NCI-H524 (cell line): ENCODE measurements at places on chromosomes 1 and 21.
A peak's percentile ranks its signal among the peaks of the same experiment; 100 is the strongest.

- no peak for DNase-seq
Observed at GRCh38 chr1:30108186-30108585, 615.2 kb downstream of the MATN1 start.

GRCh38 chr1:35448344-35448801 is 108.8 kb downstream of the KIAA0319L start:
- no peak for DNase-seq

DNA sequence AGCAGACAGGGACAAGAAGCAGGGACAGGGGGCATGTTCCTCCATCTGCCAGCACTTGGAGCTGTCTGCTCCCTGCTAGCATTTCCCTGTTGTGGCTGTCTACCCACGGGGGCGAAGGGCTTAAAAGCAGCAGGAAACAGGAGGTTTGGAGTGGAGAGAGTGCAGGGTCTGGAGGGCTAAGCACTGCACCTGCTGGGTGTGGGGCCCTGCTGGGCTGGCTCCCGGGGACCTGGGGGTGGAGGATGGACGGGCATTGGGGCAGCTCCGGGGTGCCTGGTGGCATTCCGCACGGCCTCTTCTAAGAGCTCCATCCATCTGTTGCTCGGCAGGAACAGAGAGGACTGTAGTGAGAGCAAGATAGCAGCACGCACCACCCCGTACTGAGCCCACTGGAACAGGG is 21.2 kb downstream of the LRRC71 start:
- DNase-seq, result peak; percentile 85

DNA sequence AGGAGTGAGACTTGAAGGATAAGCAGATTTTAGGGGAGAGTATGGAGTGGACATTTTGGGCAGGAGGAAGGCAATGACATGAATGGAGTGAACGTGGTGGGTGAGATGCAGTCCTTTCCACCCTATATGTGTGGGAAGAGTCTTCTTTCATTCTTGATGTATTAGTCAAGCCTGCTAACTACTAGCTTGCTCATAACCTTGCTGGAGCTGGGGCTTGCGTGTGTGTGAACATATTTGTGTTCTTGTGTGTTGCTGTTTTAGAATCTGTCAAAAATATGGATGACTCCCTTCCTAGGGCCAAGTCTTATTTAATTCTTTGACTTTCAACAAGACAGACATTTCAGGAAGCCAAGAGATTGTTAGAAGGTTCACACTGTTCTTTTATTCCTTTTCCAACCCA is 132.7 kb downstream of the UCK2 start:
- no peak for DNase-seq

- no peak for DNase-seq
Observed at GRCh38 chr21:36347278-36347961, 27.4 kb downstream of the MORC3 start.

GRCh38 chr1:40973912-40974311 is 5.6 kb upstream of the CTPS1 start:
- DNase-seq, result no peak

GRCh38 chr21:22728091-22728490 is 1729.9 kb downstream of the NCAM2 start:
- no peak for DNase-seq

- DNase-seq, result no peak
Observed at GRCh38 chr1:225508538-225509375, 80.9 kb upstream of the LBR start.

DNA sequence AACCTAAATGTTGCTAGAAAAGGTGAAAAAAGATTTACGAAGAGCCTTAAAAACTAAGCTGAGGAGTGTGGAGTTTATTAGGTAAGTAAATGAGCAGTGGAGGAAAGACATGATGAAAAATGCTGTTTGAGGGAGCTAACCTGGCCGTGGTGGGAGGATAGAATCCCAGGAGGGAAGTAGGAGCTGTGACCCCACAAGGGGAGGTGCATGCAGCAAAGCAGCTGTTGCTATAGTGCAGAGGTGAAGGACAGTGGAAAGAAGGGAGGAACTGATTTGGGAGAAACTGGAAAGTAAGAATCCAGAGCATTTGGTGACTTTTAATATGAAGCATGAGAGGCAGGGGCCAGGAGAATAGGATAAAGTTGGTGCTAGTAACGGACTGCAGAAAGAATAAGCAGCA is 271.7 kb upstream of the ADGRL2 start:
- no peak for DNase-seq

- no peak for DNase-seq
Observed at GRCh38 chr1:155284476-155284875, 7.2 kb downstream of the HCN3 start.

GRCh38 chr1:61391730-61392129 is 309.4 kb downstream of the NFIA start:
- no peak for DNase-seq

GRCh38 chr21:44716984-44717383 is 5.6 kb upstream of the TSPEAR start:
- no peak for DNase-seq

DNA sequence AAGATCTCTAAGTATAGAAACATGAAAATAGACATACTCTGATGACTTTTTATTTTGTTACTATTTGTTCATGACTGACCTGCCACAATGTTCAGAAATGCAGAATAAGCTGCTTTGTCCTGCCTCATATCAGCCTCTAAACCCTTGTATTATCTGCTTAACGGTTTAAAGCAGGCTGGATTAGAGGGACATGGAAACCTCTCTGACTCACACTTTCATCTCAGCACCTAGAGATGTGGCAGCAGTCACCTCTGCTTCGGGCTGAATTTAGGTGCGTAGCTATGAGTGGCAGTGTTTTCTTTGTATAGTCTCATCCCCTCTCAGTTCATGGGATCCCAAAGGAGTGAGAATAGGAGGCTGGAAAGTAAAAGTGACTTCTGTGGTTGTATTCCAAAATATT is 255.4 kb downstream of the RGS7 start:
- DNase-seq, result no peak

DNA sequence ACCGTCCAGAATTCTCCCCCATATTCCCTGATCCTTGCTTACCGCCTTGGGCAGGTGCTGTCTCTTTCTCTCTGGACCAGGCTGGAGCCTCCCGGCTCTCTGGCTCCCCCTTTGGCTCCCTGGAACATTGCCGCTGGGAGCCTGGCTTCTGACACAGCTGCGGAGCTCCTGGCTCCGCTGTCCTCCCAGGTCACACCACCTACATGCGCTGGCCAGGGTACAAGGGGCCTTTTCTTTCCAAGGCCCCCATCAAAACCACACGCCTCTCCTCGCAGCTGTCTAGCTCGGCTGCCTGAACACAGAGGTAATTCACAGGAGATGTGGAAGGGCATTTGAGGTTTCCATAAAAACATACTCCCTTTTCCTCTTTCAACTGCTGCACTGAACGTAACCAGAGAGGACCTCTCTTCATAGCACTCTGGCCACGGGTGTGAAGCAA is 7.5 kb upstream of the ZNF648 start:
- no peak for DNase-seq

DNA sequence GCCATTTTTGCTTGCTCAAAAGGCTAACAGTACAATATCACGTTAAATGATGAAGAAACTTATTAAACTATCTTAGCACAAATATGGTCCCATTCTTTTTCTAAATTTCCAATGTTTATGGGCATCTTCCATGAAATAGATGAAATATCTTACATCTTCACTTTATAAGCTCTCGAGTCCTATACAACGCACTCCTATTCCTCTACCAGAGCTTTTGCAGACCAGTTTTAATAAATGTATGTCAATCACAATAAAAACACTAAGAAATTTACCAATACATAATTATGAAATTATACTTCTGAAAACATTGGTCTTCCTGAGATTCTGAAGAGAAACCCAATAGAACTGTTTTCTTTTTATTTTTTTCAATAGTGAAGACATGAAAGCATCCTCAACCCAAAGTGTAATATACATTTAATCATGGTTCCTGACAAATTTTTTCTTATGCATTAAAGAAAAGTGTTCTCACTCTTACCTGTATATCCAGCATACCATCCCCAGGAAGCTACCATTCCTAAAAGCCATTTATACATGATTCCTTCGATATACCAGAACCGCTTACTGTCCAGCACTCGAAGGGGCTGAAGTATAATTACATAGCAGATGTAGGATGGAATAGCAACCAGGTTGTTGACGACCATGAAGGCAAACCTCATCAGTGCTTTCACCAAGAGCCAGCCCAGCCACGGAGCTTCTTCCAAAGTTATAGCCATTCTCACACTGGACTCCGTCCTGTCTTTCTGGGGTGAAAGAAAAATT is 1.8 kb downstream of the LPGAT1 start:
- DNase-seq, result peak; percentile 49

DNA sequence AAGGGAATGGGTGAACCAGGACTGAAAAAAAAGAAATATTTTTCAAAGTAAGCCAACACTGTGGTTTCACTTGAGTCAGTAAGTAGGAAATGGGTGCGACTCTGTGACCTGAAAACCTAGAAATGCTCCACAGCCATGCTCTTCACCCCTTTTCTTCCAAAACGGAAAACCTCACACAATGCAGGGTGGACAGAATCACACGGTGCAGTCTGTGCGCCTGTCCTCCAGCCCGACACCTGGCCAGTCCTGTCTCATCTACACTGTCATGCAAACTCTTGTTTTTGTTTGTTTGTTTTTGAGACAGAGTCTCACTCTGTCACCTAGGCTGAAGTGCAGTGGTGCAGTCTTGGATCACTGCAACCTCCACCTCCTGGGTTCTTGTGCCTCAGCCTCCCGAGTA is 53.3 kb downstream of the B3GALT5 start:
- DNase-seq, result no peak

- DNase-seq, result no peak
Observed at GRCh38 chr1:225651376-225651871, 1.5 kb downstream of the ENAH start.

GRCh38 chr1:160346463-160346862 is 3.3 kb downstream of the NCSTN start:
- DNase-seq, result no peak

GRCh38 chr1:221635305-221635704 is 106.6 kb downstream of the DUSP10 start:
- DNase-seq, result no peak

GRCh38 chr1:110136911-110137310 is 13.4 kb upstream of the SLC6A17 start:
- peak; percentile 59 for DNase-seq

DNA sequence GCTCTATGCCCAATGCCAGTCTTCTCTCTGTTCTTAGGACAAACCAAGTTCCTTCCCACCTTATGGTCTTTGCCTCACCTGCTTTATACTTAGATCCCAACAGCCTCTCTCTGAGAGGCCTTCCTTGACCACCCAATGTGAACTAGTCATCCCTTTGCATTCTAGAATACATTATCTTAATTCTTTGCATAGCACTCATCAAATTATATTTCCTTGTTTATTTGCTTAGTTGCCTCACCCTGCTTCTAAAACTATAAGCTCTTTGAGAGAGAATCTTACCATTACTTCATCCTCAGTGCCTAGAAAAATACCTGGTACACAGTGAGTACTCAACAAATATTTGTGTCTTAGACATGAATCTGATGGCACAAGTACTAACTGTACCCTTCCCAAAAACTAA is 8.0 kb downstream of the PIGP start:
- DNase-seq, result no peak

- peak; percentile 12 for DNase-seq
Observed at GRCh38 chr1:153404768-153405167, 11.6 kb upstream of the S100A7A start.

- DNase-seq, result no peak
Observed at GRCh38 chr1:43065616-43066399, 106.3 kb downstream of the EBNA1BP2 start.

GRCh38 chr1:47650205-47650604 is 212.4 kb downstream of the FOXD2 start:
- no peak for DNase-seq

GRCh38 chr1:37974567-37974966 is 15.3 kb downstream of the SF3A3 start:
- DNase-seq, result no peak

DNA sequence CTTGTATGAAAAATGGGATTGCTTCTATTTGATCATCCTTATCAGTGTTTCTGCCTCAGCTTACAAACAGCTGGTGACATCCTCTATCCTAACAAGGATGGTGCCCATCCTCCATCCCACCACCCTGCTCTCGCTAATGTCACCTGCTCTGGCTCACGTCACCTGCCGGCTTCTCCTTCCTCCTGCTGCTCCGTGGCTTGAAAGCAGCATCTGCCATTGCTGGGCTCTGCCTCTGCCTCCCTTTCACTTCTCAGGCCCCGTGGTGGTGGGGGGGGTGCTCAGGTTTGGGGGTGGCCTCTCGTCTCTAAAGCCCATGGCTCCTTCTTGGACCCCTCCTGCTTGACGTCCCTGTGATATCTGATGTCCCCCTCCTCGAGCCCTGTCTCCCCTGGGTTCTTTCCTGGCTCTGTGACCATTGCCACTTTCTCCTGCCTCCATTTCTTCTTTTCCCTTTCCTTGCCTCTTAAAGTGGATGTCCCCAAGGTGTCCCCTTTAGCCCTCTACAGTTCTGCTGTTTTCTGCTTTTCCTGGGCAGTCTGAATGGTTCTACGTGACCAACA is 135.5 kb upstream of the ERRFI1 start:
- no peak for DNase-seq

- peak; percentile 37 for DNase-seq
Observed at GRCh38 chr1:10795276-10796021, 997 bp downstream of the CASZ1 start.

DNA sequence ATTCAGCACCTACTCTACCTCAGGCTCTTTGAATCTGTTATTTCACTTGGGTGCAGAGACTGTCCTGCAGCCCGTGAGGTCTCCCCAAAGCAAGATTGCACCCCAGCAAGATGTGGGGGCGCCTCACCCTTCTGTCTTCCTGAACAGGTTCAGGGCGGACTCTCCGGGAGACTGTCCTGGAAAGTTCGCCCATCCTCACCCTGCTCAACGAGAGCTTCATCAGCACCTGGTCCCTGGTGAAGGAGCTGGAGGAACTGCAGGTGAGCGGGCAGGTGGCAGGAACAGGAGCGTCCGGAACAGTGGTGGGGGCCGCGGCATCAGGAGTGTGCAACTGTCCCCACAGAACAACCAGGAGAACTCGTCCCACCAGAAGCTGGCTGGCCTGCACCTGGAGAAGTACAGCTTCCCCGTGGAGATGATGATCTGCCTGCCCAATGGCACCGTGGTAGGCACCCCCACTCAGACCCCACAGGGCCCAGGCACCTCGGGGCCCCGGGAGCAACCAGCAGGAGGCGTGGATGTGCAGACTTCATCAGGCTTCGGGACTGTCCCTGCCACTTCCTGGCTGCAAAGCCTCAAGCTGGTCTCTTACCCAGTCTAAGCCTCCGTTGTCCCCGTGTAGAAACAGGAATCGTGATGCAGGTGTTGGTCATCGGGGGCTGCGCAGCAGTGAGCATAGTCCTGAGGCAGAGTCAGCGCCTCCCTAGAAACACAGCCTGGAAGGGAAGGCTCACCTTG is 5.9 kb upstream of the MTFR1L start:
- no peak for DNase-seq
